Esophagus mucosa (tissue), 1 donor: ENCODE measurements at places on chromosomes 3 and 15.
A peak's percentile ranks its signal among the peaks of the same experiment; 100 is the strongest.

DNA sequence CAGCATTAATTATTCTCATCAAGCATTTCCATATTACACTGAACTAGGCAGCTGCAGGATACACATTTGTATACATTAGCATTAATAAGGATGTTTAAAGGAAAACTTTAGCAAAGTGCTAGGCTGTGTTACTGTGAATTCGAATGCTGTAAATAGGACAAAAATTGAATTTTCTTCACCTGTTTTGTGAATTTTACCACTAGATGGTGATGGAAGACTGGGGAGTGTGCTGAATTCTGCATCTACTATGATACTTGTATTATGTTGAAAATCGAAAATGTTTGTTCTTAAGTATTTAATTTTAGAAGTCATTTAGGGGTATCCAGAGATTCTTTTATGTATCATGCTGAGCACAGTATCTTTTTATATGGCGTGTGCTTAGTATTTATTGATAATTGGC is 12.3 kb upstream of the P2RY14 start:
- ATAC-seq, result no peak

DNA sequence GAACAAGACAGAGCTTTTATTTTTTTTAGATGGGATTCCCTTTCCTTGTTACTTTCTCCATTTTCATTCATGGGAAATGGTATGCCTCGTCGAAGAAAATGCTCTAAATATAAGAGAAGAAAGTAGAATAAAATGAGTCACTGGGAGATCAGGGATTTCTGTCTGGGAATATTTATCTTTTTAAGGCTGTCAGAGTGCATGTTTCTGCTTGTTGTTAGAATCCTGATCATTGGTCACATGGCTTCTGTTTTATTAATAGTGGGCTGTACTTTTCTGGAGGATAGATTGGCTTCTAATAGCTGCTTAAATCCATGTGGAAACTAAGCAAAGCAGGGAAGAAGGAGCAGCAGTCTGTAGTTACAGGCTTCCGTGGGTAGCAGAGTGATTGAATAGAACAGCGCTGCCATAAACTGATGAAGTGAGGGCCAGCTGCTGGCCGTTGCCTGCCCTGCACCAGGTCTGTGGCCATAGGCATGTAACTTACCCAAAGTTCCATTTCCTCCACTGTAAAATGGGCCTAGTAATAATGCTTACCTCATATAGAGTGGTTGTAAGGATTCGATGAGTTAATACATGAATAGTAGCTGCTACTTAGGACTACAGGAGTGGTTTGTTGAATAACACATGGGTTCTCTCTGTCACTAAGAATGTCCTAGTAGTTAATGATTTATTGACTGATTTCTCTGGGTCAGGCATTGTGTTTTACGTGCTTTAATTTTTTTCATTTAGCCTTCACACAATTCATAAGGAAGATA is 289.9 kb downstream of the SATB1 start:
- ATAC-seq, result peak; percentile 19

- ATAC-seq, result peak; percentile 96
Measured at GRCh38 chr3:49104427-49105291, at the start of gene QARS1. QARS1 (minus strand) TSS chr3:49104757; CDS start chr3:49104733, 24 bp downstream.

- ATAC-seq, result peak; percentile 72
Measured at GRCh38 chr15:80093854-80094418, 34.5 kb downstream of the ZFAND6 start.

DNA sequence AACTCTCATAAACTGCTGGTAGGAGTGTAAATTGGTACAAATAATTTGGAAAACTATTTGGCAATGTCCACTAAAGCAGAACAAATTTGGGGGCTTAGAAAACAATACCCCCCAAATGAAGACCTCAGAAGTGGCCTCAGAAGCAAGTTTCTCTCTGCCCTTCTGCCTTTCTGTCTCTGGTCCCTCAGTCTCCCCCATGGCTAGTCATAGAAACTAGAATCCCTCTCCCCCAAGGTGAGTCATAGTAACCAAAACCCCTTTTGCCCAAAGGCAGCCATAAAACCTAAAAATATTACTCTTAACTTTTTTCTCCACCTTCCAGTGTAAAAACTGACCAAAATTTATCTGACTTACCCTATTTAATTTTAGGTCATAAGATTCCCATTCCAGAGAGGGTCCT is 350.7 kb upstream of the LRRC3B start:
- ATAC-seq, result no peak

DNA sequence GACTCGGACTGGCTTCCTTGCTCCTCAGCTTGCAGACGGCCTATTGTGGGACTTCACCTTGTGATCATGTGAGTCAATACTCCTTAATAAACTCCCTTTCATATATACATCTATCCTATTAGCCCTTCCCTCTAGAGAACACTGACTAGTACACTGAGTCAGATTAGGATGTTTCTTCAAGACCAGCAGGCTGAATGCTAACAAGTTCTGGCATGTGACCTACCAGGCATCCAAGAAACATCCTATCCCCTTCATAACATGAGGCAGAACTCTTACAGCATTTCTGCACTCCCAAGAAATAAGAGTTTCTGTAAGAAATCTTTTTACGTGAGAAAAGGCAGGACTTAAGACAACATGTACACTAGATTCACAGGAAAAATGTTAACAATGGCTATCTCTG is 9.3 kb downstream of the CFAP92 start:
- peak; percentile 97 for ATAC-seq

DNA sequence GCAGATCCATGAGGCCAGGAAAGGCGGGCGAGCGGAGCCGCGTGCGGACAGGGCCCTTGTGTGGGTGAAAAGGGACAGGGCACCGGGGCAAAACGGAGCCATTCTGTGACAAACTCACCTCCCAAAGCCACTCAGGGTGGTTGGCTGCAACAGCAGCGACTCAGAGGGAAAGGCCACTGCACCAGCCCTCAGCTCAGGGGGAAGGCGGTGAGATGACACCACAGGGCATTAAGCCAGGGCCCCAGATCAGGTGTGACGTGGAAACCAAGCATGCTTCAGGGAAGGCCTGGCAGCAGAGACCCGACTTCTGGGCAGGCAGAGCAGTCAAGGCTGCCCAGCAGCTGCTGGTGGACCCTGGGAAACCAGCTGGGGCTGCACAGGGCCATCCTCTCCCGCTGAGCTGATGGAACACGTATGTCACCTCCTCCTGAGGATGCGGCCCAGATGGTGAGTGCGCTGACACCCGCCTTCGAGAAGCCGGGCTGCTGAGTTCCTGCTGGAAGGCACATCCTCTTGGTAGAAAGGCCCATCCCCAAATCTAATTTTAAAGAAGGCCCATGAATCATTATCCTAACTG is 82.3 kb downstream of the CHSY1 start:
- no peak for ATAC-seq

- ATAC-seq, result no peak
Measured at GRCh38 chr3:73485877-73486330, 138.8 kb downstream of the PDZRN3 start.

DNA sequence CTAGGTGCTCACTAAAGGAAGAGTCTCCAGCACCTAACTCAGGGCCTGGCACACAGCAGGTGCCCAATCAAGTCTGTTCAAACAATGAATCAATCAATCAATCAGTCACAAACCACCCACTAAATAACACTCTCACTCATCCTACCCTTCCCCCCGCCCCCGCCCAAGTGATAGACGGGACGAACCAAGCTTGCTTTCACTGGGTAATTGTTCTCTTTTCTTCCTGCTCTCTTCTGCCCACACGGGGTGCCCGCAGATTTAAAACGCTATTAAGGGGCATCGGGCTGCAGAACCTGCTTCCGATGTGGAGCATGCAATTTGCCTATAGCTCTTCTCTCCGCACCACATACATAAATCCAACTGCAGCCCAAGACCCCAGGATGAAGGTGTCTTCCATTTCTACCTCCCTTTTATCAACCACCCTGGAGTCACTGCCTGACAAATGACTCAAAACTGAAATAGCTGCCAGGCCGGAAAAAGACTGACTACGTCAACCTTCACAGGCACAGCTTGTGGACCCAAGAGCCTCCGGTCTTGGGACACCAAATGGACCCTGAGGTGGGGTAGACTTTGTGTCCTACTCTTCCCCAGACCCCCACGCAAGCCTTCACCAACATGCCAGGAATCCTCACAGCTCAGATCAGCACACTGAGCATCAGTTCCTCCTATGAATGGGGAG is 1.7 kb downstream of the KLHL25 start:
- no peak for ATAC-seq

- peak; percentile 65 for ATAC-seq
Measured at GRCh38 chr3:181700168-181701087, 11.3 kb upstream of the SOX2 start.

- no peak for ATAC-seq
Measured at GRCh38 chr3:188948997-188949389, 222.8 kb upstream of the TPRG1 start.

GRCh38 chr3:135125171-135125801 is 330.2 kb downstream of the EPHB1 start:
- ATAC-seq, result no peak

GRCh38 chr3:22846566-22846965 is 356.6 kb upstream of the UBE2E2 start:
- no peak for ATAC-seq

DNA sequence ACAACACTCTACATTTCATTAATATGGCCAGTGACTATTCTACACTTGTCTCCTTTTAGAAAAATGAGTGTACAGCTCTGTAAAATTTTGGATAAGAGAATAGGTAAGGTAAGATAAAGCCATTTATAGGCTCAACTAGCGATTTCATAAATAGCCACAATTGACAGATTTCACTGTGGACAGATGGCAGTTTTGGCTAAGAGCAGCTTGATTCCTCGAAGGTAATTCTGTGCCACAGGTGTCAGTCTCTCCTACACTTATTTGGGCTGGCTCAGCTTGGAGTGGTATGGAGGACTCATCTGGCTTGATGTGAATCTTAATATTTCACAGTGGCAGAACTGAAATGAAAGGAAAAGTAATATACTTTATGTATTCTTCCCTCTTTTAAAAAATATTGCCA is 536.7 kb upstream of the TBL1XR1 start:
- ATAC-seq, result no peak

DNA sequence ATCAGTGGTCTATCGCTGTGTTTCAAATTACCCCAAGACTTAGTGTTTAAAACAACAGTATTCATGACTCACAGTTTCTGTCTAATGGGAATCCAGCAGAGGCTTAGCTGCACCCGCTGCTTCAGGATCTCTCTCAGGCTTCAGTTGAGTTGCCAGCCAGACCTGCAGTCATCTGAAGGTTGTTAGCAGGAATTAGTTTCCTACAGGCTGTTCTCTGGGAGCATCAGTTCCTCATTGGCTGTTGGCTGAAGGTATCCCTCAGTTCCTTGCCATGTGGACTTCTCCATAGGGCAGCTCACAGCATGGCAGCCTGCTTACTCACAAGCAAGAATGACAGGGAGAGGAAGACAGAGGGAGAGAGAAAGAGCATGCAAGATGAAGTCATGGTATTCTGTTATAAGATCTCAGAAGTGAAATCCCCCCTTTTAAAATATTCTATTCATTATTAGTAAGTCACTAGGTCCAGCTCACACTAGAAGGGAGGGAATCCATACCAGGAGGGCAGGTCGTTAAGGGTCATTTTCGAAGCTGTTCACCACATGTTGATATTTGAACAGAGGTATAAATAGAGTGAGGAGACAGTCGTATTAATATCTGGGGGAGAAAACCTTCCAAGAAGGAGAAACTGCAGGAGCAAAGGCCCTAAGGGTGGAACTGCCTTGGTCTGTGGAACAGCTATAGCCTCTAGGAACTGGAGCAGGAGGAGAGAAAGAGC is 473.9 kb upstream of the PPP2R3A start:
- no peak for ATAC-seq

GRCh38 chr3:169387751-169388696 is 275.5 kb downstream of the MECOM start:
- ATAC-seq, result peak; percentile 58

DNA sequence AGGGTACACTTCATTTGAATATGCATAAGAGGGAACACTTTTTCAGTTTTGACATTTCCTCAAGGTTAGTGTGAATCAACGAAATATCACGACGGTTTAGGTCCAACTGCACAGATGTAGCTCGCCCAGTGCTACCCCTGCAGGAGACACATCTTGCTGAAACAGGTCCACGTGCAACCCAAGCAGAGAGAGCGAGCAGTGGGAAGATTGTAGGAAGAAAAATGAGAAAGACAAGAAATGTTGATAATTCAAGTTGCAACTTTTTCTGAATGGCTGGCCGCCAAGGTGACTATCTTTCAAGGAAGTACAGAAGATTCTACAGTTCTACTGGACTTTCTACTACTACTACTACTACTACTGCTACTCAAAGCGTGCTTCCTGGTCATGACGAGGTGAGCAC is 231.7 kb downstream of the PDZRN3 start:
- ATAC-seq, result no peak

DNA sequence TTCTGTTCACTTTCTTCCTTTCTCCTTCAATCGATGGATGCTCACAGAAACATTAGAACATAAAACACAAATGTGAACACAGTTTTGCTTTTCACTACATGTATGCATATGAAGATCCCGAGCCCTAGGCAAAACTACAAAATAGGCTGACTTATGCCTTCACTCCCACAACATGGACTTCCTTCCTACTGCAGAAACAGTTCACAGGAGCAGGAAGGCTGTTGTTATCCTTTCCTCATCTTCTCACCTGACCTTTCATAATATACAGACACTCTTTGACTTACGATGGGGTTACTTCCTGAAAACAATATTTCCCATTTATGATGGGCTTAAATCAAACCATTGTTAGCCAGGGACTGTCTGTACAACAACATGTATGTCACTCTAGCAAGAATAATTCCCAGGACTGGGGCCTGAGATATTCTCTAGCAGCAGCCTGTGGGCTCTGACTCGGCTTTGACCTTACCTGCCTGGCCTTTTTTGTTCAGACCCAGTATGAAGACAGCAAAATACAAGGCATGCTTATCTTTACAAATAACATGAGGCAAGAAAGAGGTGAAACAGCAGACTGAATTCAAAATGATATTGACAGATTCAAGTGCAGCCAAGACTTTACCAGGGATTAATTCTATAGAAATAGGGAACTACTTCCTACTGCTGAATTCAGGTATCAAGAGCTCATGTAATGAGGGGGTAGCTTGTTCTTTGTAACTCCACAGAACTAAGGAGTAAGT is 51.8 kb upstream of the PLXND1 start:
- no peak for ATAC-seq

DNA sequence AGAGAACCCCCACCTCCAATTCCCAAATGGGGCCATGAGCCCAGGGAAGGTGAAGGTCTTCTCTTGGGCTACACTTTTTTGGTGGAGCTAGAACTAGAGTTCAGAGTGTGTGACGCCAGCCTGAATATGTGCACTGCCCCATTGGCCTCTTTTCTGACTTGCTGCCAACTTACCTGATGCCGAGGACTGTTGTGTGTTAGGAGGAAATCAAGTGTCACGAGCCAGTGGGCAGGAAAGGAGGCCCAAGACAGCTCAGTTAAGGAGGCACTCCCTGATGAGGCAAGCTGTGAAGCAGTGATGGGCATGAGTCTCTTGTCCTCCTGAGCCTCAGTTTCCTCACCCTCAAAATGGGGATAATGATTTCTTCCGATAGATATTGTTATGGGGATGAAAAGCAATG is 107.8 kb downstream of the ANP32A start:
- no peak for ATAC-seq

- ATAC-seq, result peak; percentile 65
Measured at GRCh38 chr15:37995461-37996347, 61.3 kb downstream of the TMCO5A start.

GRCh38 chr15:53247041-53247708 is 457.0 kb upstream of the ONECUT1 start:
- no peak for ATAC-seq
